ENCODE measurements at places on chromosomes 12 and 14.

DNA sequence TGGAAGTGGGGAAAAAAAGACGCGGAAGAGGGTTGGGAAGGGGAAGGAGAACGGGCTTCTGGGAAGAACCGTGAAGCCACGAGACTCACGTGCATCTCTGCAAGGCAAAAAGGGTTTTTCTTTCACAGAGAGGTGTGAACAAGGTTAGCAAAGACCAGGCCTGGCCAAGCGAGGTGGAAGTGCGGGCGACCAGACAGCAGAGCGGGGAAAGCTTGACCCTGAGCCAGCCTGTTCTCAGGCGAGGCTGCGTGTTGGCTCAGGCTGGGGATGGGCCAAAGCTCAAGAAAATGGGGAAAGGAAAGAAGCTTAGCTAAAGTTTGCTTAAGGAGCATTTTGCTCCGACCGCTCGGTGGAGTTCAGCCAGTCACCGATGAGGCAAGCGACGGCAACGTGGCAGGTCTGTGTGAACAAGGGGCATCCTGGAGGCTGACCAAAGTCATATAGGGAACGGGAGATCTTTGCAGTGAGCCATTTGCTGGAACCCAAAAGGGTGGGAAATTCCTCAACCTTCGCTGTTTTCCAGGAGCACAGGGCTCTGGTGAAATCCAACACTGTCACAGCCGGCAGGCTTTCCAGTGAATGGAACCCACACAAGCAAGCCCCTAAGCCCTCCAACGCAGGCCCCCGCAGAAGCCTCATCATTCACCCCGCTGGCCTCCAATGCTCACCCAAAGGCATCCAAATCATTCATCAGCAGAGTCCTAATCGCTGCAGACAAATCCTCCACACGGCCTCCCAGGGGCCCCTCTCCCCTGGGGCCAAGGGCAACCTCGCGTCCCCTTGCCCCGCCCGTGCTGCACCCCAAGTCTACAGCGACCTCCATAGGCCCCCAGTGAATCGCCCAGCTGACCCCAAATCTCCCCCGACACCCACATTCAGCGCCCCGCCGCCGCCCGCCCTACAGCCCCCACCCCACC, 754 bp downstream of the ZNF605 start:
- DNase-seq: peak; percentile 42

DNA sequence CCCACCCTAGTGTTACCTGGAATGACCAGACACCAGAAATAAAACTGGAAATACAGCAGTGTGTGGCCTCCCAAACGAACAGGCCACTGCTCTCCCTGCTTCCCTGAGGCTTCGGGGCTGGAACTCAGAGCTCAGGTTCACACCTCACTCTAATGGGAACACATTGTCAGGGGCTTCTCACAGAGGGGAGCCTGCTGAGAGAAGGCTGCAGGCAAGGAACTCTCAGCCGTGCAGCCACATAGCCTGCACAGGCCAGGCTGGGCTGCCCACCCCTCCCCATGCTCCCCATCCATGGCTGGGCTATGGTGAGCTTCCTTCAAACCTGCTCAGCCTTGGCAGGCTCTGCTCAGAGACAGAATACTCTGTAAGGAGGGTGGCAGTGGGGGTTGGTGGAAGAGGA, 302.5 kb downstream of the EMP1 start:
- DNase-seq: no peak

DNA sequence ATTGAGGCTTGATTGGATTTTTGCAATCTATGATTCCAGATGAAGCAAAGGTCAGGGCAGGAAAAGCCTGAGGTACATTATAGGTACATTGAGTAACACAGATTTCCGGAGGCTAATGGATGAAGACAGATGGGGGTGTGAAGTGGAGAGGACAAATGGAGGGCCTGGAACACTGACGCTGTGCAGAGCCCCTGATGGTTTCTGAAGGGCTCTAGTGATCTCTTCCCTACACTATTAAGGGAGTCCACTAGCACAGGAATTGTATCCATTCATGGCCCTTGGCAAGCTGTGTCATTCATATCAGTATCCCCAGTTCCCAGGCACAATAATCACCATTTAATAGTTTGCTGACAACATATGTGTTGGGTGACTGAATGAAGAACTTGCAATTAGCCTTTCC, 284.8 kb downstream of the ITPR2 start:
- DNase-seq: no peak

DNA sequence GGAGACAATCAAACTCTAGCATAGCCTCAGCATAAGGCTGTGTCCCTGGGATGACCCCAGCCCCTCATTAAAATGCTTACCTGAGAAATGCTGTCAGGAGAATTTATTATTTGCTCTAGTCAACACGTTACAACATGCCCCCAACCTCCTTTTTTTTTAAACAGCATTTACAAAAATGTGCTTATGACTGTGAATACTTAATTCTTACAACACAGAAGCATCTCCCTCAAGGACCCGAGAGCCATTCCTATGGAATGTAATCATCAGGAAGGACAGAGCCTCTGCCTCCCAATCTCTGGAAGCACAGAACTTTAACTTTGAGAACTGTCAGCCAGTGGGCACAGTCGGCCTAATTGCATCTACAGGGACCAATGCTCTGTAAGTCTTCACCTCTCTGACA, 136.6 kb upstream of the OVCH1 start:
- no peak for DNase-seq

DNA sequence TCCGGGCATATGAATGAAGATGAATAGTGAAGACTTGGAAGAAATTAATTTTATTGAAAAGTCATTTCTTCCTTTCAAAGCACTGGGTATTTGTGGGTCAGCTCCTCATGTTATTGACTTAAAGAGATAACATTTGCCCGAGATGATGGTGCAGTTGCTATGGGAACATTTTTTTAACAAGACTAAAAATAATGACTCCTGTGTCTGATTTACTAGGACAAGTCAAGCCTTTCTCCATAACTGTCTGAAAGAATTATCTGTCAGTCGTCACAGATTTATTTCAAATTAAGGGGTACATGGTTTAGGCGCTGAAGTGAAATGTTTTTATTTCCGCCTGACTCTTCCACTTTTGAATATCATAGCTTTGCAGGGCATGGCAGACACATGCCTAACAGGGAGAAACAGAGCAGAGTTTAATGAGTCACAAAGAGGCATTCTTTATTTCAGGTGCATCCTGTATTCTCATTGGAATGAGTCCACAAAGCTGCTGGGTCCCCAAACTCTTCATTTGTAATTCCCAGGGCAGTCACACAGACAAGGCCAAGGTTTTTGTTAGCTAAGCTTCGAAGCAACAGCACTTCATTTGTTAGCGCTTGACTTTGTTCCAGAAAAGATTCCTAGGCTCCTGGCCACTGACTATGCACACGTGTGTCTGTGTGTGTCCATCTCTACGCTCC, 4.3 kb upstream of the GPHB5 start:
- no peak for DNase-seq

GRCh38 chr12:49811961-49812401, 16.2 kb downstream of the NCKAP5L start:
- no peak for DNase-seq

DNA sequence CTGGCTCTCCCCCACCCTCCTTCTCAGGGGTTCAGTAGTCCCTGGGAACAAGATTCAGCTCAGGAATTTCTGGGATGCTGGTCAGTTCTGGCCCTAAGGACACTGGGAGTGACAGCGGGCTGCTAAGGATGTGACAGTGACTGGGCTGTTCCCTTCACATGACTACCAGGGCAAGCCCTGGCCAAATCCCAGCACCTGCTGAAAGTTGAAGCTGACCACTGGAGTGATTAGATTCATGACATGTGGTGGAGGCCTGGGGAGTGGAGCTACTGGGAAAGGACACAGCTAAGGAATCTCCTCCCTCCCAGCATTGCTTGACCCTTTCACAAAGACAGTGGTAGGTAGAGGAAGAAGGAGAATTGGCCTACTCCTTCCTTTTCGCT, 204.9 kb downstream of the DAD1 start:
- DNase-seq: no peak

DNA sequence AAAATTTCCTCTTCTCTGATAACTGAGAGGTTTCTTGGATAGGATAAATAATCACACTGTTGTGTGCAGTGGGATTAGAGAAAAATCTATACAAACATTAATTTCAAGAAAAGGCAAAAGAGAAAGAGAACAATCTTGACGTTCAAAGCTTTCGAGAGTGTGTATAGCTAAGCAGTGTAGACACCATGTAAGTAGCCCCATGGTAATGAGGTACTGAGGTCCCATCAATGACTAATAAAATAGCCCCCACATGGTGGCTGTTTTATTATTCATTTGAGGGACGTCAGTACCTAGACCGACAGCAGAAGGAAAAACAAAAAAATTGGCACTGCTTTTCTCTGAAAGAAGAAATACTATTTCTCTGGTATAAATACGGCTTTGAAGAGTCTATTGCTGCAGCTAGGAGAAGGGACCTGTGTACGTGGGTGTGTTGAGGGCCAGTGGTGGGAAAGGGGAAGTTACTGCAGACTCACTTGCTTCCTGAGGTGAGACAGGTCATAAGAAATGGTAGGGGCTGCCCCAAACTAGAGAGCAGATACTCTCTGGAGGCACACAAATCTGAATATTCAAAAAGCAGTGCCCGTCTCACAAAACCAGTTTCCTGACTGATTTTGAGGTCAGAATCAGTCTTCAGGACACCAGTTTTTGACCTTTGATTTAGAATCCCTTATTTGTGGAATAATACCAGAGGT, 339.8 kb downstream of the EMP1 start:
- DNase-seq: no peak

- no peak for DNase-seq
These were observed 15.7 kb downstream of the TBC1D30 start for GRCh38 chr12:64840119-64840518.

DNA sequence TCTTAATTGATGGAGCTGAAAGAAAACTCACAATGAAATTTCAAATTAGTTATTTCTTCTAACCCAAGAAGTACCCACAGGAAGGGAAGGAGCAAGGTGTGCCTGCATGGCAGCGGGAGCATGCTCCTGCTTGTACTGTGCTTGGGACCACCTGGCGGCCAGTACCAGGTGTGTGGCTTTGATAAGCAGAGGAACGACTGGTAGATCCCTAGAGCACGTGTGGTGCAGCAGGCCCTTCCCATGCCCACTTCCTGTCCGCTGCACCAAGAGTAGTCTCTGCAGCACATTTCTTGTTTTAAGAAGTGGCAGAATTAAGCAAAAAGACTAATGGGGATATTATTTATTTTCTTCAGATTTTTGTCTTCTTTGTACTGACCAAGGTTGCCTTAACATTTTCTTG, 122.3 kb upstream of the ATF1 start:
- peak; percentile 51 for DNase-seq

DNA sequence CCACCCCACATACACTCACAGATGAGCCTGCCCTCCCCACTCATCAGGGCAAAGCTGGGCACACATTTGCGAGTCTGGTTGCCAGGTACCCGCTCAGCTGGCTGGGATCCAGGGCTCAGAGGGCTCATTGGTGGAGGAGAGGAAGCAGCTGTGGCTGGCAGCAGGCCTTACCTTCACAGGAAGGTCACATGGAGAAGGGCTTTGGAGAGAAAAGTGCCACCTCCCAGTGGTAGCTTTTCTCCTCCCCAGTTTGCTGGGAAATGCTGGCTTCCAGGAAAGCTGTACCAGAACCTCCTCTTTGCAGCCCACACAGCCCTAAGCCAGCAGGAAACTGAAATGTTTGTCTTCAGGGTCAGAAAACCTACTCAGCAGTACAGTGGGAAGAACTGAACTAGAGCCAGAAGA, 55.6 kb downstream of the LGMN start:
- DNase-seq: peak; percentile 95

GRCh38 chr12:100151769-100152168, 9.1 kb upstream of the BLTP3B start:
- no peak for DNase-seq

- no peak for DNase-seq
These were observed 502 bp upstream of the RALGAPA1 start for GRCh38 chr14:35809597-35809996.

- DNase-seq: peak; percentile 39
These were observed 624 bp upstream of the PLEKHD1 start for GRCh38 chr14:69483765-69484443.

- DNase-seq: no peak
These were observed 35.8 kb downstream of the MTHFD1 start for GRCh38 chr14:64423987-64424386.

- DNase-seq: no peak
These were observed 8.1 kb downstream of the SHMT2 start for GRCh38 chr12:57237596-57237931.
